ENCODE measurements at places on chromosomes 2 and 18.

DNA sequence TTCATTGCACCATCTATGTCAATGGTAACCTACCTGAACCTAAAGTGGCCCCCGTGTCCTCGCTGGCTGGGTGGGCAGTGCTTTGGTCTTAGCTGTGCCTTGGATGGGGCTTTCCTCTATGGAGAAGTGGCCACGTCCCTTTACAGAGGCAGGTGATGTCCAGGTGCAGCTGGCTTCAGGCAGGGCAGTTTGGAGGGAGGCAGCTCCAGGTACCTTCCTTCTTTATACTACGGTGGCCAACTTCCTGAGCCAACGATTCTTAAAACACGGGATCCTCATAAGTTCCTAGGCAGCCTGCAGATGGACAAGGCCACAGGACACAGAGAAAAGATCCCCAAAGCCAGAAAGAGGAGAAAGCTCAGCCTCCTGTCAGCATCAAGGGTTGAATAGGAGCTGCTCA, 517.3 kb upstream of the HS6ST1 start:
- H3K36me3 ChIP-seq = no peaks in the 10 kb centered on the region
- H3K4me1 ChIP-seq = no peaks in the 10 kb centered on the region
- H3K4me3 ChIP-seq = no peak overlapping the region
- no peaks in the 10 kb centered on the region for H3K27me3 ChIP-seq

- H3K4me3 ChIP-seq = no peak overlapping the region
- H3K36me3 ChIP-seq = no peaks in the 10 kb centered on the region
- H3K4me1 ChIP-seq = no peaks in the 10 kb centered on the region
- no peak overlapping the region for H3K27ac ChIP-seq
- DNase-seq = no peak
- H3K27me3 ChIP-seq = peaks cover 5% of the 10 kb centered on the region
These were observed 6.9 kb upstream of the ZEB2 start for GRCh38 chr2:144526831-144527230.

GRCh38 chr2:183179156-183179555, 54.9 kb downstream of the NUP35 start:
- H3K27me3 ChIP-seq = no peaks in the 10 kb centered on the region
- DNase-seq = no peak
- no peak overlapping the region for H3K27ac ChIP-seq
- H3K4me1 ChIP-seq = no peaks in the 10 kb centered on the region
- H3K4me3 ChIP-seq = no peak overlapping the region

GRCh38 chr18:11497585-11497984, 111.8 kb upstream of the SLC35G4 start:
- no peak for DNase-seq
- no peaks in the 10 kb centered on the region for H3K36me3 ChIP-seq
- no peak overlapping the region for H3K27ac ChIP-seq
- H3K4me1 ChIP-seq = no peaks in the 10 kb centered on the region
- no peaks in the 10 kb centered on the region for H3K27me3 ChIP-seq
- H3K4me3 ChIP-seq = no peak overlapping the region

DNA sequence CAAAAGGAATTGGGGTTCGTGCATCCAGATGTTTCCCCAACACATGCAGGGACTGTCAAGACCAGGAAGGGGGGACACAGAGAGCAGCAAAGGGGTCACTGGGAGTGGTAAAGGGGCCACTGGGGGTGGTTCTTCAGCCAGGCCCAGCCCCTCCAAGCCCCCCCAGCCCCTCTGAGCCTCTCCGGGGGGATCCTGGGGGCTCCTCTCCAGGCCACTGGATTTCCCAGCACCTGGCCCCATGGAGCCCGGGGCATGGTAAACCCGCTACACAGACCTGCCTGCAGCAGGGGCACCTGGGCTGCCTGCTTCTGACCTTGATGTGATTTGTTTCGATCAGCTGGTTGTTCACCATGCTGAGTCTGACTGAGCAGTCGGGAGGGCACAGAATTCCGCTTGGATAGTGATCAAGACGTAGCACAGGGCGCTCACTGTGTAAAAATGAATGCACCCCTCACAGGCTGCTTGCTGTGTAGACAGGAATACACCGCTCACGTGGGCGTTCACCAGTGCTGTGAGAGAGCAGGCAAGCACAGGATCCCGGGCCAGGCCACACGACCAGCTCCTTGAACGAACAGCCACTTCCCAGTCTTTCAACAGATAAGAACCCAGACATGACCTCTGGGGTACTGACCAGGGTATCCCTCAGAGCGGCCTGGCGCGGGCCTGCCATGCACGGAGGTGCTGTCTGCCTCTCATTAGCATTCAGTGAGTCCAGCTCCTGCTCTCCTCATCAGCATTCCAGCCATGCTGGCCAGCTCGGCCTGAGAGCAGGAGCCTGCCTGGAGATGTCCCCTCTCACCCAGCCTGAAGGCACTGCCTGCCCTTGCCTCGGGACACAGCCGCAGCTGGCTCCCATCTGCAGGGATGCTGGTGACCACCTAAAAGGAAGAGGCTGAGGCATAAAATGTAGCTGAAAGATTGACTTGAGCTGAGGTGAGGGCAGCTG, 73.3 kb upstream of the OTOS start:
- no peak overlapping the region for H3K4me3 ChIP-seq
- DNase-seq = no peak
- H3K27ac ChIP-seq = no peak overlapping the region
- H3K4me1 ChIP-seq = 0 out of 2 replicates have a peak, but pooled peaks cover 2% of the 10 kb centered on the region
- no peaks in the 10 kb centered on the region for H3K36me3 ChIP-seq

DNA sequence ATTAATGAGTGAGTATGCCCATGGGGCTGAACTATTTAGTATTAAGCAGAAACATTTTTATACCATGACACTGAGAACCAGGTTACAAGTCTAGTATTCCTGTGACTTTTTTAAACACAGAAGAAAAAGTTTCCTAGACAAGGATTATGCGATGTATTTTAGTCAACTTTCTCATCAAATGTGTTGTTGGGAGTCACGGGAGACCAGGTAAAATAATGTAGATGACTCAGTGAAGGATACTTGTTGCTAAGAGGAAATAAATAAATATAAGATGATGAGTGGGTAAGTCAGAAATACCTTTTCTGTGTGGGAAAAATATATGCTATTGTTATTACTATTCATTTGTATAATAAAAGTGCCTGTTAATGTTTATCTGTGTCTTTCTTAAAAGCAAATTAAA, 23.4 kb downstream of the MBD5 start:
- no peak overlapping the region for H3K27ac ChIP-seq
- no peak overlapping the region for H3K4me3 ChIP-seq
- no peaks in the 10 kb centered on the region for H3K36me3 ChIP-seq
- DNase-seq = no peak
- no peaks in the 10 kb centered on the region for H3K4me1 ChIP-seq

- no peak for DNase-seq
- no peaks in the 10 kb centered on the region for H3K36me3 ChIP-seq
- no peaks in the 10 kb centered on the region for H3K27me3 ChIP-seq
- H3K27ac ChIP-seq = no peak overlapping the region
- no peak overlapping the region for H3K4me3 ChIP-seq
- no peaks in the 10 kb centered on the region for H3K4me1 ChIP-seq
These were observed 26.1 kb downstream of the GALM start for GRCh38 chr2:38691994-38692393.

- peaks cover 39% of the 10 kb centered on the region for H3K36me3 ChIP-seq
- H3K27me3 ChIP-seq = no peaks in the 10 kb centered on the region
- H3K4me1 ChIP-seq = no peaks in the 10 kb centered on the region
- DNase-seq = no peak
These were observed 14.0 kb downstream of the STK25 start for GRCh38 chr2:241494311-241494908.

DNA sequence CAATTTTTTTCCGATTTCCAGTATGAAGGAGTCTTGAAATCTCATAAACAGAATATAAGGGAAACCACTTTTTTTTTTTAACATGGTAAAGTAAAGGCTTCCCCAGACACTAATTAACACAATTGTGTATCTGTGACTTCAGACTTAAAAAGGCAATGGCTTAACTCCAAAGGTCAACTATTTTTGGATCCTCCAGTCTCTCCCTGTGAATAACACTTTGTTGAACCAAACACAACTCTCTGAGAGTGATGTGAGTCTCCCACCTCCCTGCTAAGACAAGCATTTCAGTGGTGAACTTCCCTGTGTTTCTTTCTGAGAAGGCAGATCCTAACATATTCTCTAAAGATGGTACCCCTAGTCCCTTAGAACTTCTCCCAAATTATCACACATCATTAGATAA, 219.6 kb upstream of the RBBP8 start:
- DNase-seq = no peak
- no peaks in the 10 kb centered on the region for H3K27me3 ChIP-seq
- no peak overlapping the region for H3K27ac ChIP-seq
- no peaks in the 10 kb centered on the region for H3K4me1 ChIP-seq
- H3K36me3 ChIP-seq = no peaks in the 10 kb centered on the region
- H3K4me3 ChIP-seq = no peak overlapping the region

GRCh38 chr2:65046633-65047407, 9.4 kb upstream of the CEP68 start:
- DNase-seq = no peak
- no peaks in the 10 kb centered on the region for H3K36me3 ChIP-seq
- H3K27ac ChIP-seq = no peak overlapping the region
- no peak overlapping the region for H3K4me3 ChIP-seq
- no peaks in the 10 kb centered on the region for H3K4me1 ChIP-seq
- no peaks in the 10 kb centered on the region for H3K27me3 ChIP-seq

GRCh38 chr2:73172963-73173362, 29.4 kb upstream of the NOTO start:
- no peak overlapping the region for H3K4me3 ChIP-seq
- no peaks in the 10 kb centered on the region for H3K36me3 ChIP-seq
- H3K4me1 ChIP-seq = peaks cover 7% of the 10 kb centered on the region
- H3K27me3 ChIP-seq = peaks cover 32% of the 10 kb centered on the region
- no peak for DNase-seq

GRCh38 chr2:160199683-160200389, at the start of gene ITGB6:
Gene ITGB6 (minus strand): TSS chr2:160200272. CDS start chr2:160200063, 209 bp downstream.
- no peaks in the 10 kb centered on the region for H3K27me3 ChIP-seq
- no peaks in the 10 kb centered on the region for H3K4me1 ChIP-seq
- no peak within 1 kb of the TSS for H3K27ac ChIP-seq
- H3K36me3 ChIP-seq = no peaks in the 10 kb centered on the region

GRCh38 chr2:2749206-2749598, 418.1 kb upstream of the MYT1L start:
- H3K4me3 ChIP-seq = no peak overlapping the region
- no peaks in the 10 kb centered on the region for H3K36me3 ChIP-seq
- H3K27me3 ChIP-seq = no peaks in the 10 kb centered on the region
- H3K4me1 ChIP-seq = no peaks in the 10 kb centered on the region

DNA sequence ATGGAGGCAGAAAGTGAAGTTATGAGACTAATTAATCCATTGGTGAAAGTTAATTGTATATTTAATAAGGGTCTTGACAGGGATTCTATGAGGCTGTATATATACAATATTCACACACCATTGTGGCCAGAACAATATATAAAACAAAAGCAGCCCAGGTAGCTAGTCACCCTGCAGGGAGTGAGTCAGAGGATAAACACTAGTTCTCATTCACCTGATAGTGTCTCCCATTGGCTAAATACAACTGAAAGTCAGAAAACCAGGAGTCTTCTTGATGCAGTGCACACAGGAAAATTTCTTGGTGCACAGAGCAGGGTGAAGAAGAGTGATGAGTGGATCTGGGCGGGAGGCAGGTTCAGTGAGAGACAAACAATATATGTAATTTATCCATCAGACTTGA, 465.2 kb downstream of the ERBB4 start:
- H3K4me1 ChIP-seq = no peaks in the 10 kb centered on the region
- H3K27ac ChIP-seq = no peak overlapping the region
- H3K36me3 ChIP-seq = no peaks in the 10 kb centered on the region
- H3K4me3 ChIP-seq = no peak overlapping the region

DNA sequence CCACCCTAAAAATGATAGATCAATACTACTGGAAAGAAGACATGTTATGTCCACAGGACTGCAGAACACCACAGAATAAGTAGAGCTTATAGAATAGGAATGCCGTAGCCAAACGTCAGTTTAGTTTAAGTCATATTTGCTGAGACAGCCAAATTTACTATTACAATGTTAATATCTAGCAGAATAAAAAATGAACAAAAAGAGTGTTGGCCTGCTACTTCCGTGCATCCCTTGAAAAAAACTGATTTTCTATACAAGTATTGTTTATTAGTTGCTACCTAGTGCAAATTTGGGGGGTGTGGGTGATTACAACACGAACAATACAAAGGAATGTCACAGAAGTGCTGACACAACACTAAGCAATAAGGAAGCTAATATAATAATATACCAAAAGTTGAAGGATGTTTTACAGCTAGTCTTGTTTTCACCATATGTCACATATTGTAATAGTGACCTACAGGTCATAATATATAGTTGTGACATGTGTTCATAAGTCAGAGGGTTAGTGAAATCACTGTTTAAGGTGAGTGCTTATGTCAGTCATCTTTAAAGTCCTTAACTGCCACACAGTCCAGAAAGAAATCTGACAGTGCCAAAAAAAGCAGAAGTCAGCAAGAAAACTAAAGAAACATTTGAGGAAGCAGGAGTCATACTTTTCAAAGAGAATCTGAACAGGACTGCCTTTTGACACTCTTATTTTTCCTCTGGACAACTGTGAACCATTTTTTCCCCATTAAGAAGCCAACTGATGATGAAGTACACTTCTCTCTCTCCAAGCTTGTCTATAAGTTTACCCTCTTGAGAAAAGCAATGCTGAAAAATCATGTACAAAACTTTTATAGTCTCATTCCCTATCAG, 376.4 kb downstream of the ZEB2 start:
- no peak overlapping the region for H3K4me3 ChIP-seq
- H3K27ac ChIP-seq = no peak overlapping the region
- no peaks in the 10 kb centered on the region for H3K27me3 ChIP-seq

GRCh38 chr2:69514819-69515218, 77.6 kb upstream of the NFU1 start:
- H3K4me1 ChIP-seq = no peaks in the 10 kb centered on the region
- no peaks in the 10 kb centered on the region for H3K27me3 ChIP-seq
- no peak overlapping the region for H3K27ac ChIP-seq
- H3K4me3 ChIP-seq = no peak overlapping the region
- DNase-seq = no peak

DNA sequence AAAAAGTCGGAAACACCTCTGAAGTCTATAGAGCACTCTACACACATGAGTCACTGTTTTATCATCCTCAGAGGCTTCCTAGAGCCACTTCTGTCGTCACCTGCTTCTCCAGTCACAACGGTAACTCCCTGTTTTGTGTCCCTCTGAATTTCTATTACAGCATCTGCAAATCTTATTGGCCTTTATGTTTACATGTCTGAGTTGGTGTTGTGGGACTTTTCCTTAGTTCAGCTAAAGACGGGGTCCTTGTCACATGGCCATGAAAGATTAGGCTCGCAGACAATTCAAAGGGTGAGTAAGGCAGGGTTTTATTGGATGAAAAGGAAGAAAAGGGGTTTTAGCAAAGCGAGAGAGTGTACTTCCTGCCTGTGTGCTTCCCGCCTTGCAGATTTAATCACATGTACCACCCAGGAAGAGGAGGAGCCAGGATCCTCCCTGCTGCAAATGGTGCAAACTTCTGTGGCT, 185.6 kb downstream of the LPIN1 start:
- no peaks in the 10 kb centered on the region for H3K27me3 ChIP-seq
- no peak for DNase-seq
- H3K4me3 ChIP-seq = no peak overlapping the region
- H3K4me1 ChIP-seq = no peaks in the 10 kb centered on the region

GRCh38 chr2:117718048-117718447, 96.4 kb upstream of the DDX18 start:
- no peak overlapping the region for H3K4me3 ChIP-seq
- no peak overlapping the region for H3K27ac ChIP-seq
- DNase-seq = no peak
- no peaks in the 10 kb centered on the region for H3K36me3 ChIP-seq
- H3K27me3 ChIP-seq = no peaks in the 10 kb centered on the region

GRCh38 chr2:113015655-113016054, 10.4 kb downstream of the IL36A start:
- no peaks in the 10 kb centered on the region for H3K36me3 ChIP-seq
- H3K4me1 ChIP-seq = no peaks in the 10 kb centered on the region
- no peak overlapping the region for H3K4me3 ChIP-seq
- H3K27me3 ChIP-seq = no peaks in the 10 kb centered on the region
- no peak overlapping the region for H3K27ac ChIP-seq
